ENCODE measurements at places on chromosomes 5 and 9. TPM values are rescaled to one million over a fixed set of nuclear protein-coding genes. Genes with fewer than 3 reads are reported as not detected.

Gene DMGDH
- total RNA-seq: 7.8 TPM

Gene FLT4
- total RNA-seq: 3.3 TPM

Gene PCDHA7
- 6.1 TPM for total RNA-seq

Gene TNC
- total RNA-seq: 12.0 TPM

Gene SHOC1
- total RNA-seq: not detected

Gene IFNK
- not detected for total RNA-seq

Gene ITGA2
- total RNA-seq: 11.5 TPM

Gene ZBED3
- 22.6 TPM for total RNA-seq

Gene NMUR2
- total RNA-seq: 0.41 TPM

Gene FBN2
- total RNA-seq: 0.55 TPM

Gene BAAT
- 1.5 TPM for total RNA-seq

Gene IRX1
- total RNA-seq: not detected

Gene DMRT3
- total RNA-seq: 0.73 TPM

Gene FBP1
- 1.8 TPM for total RNA-seq

Gene CDC25C
- not detected for total RNA-seq

Gene PRUNE2
- 235 TPM for total RNA-seq

Gene LPCAT1
- 36.8 TPM for total RNA-seq

Gene TEK
- total RNA-seq: 11.1 TPM

Gene MTRR
- 68.6 TPM for total RNA-seq

Gene PCDHB15
- total RNA-seq: 11.2 TPM

Gene OCLN
- 20.6 TPM for total RNA-seq

Gene MELK
- not detected for total RNA-seq

Gene ANKRD18A
- total RNA-seq: 11.9 TPM

Gene TAF9
- 75.9 TPM for total RNA-seq

Gene ACO1
- 22.5 TPM for total RNA-seq
